Activated T-helper 1 cell treated with anti-CD3 and anti-CD28 coated beads, Interleukin-2, amount 50 U/mL, for 16 hours (primary cell): ENCODE measurements at places on chromosomes 11 and 22.

DNA sequence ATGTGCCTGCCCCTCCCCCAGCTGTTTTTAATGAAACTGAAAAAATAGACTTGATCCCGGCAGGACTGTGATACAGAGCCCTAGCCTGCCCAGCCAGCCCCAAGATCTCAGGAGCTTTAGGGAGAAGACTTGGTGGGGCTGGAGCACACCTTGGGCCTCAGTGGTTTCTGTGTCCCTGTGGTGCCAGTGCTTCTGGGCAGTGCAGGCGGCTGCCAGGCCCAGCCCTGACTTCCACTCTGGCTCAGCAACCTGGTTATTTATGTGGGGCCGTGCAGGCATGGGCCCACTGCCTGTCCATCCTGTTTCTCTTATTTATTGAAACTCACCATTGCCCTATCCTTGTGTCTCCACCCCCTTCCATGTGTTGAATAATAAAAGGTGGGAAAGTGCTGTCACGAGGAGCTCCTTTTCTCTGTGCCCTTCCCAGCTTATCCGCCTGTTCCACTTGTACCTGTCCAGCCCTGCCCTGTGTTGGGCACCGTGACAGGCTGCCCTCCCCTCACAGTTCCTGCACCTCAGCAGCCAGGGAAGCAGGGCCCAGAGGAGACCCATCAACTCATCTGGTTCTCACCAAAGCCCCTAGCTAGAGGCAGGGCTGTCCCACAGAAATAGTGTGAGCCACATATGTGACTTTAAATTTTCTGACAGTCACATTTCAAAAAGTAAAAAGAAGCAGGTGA is 20.2 kb downstream of the RELT start:
- DNase-seq, result no peak

- DNase-seq, result no peak
These were observed 54.9 kb downstream of the EXT2 start for GRCh38 chr11:44150401-44150800.

DNA sequence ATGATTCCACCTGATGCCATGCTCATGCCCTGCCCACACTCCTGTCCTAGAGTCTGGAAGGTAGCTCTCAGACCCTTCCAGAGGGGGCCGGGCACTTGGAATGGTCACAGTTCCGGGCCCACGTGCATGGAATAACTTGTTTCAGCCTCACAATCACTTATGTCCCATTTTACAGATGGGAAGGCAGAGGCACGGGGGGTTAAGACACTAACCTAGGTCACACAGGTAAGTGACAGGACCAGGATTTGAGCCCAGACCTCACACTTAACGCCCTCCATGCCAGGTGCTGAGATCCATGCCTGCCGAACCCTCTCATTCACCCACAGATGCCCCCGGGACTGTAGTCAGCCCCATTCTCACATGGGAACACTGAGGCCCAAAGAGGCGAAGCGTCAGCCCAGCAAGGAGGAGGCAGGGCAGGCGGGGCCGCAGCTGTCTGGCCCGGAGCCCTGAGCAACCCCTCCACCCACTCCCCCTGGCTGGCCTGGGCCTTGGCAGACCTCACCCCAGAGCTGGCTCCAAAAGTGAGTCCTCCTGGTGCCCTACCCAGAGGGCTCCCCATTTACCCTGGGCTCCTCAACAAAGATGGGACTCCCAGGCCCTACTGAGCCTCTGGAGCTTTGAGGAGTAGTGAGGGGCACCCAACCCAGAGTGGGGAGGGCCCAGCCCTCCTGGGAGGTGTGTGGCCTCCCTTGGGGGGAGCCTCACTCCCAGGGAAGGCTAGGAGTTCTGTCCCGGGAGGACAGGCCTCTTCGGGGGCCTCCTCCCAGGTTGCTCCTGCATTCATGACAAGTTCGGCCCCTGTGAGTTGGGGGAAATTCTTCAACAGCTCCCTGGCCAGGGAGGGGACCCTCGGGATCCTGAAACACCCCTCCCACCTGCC is 2.4 kb upstream of the ALDH3B1 start:
- DNase-seq, result no peak

- no peak for DNase-seq
These were observed 174.9 kb upstream of the C11orf87 start for GRCh38 chr11:109247071-109247470.

GRCh38 chr11:78038697-78039313 is 15.7 kb upstream of the KCTD14 start:
- no peak for DNase-seq

- no peak for DNase-seq
These were observed 14.3 kb downstream of the POLR2F start for GRCh38 chr22:37967637-37968451.

DNA sequence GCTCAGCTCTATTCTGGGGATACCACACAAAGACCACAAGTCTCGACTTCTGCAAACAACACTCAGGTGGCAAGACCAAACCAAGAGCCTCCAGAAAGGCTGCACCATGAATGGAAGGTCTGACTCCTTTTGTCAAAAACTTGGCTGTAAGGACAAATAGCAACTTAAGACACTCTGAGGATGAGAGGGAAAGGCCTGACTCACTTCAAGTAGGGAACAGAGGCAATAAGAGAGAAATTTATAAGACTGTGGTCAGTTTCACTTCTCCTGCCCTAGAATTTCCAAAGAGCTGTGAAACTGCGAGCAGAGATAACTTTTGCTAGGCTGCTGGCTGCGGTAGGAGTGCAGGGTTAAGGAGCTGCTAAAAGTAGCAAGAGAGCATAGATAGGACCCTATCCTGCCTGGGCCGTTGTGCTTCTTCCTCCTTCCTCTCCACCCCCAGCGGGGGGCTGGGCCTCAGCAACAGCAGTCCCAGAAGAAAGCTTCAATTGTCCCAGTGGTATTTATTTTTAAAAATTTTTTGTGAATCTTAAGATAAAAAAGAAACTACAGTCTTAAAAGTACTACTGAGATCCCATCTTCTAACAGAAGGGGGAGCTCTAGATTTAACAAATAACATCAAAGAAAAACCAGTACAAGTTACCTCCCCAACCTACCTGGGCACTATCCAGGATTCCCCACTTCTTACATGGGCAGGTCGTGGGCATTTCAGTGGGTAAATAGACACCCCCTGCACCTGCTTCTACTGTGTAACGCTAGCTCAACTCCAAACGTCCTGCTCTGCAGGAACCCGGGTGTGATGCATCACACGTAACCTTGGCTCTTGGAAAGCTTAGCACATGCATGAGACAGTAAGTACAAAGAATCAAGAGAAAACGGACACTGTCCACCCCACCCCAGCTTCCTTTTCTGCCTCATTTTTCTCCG is 66.4 kb downstream of the SGSM3 start:
- no peak for DNase-seq

DNA sequence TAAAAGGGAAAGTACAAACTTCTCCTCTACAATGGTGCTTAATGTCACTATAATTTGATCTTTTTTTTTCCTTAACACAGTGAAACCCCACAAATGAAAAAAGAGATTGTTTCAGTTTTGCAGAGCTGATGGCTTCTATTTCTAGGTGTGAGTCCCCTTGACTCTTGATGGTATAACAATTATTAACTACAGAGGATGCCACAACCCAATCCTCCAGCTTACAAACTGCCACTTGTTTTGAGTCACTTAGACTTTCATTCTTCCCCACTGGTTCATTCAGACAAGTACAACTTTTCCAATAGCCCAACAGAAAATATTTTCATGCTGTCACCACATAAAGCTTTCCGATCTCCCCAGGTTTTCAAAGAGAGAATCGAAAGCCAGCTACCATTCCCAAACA is 812.2 kb downstream of the LRRC4C start:
- DNase-seq, result no peak

DNA sequence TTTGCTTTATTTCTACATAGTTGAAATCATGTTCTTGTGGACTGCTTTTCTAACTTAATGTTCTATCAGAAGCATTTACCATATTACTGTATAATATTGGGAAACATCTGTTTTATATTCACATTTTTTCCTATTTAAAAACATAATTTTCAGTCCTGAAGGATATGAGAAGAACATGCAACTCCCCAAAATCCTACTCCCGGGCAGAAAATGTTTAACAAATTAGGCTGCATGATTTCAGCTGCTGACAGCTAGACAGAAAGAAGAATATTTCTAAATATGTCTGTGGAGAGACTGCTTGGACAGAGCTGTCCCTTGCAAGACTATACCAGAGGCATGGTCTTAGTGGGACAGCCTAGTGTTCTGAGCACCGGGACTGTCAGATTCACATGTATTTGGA is 15.7 kb upstream of the AMPD3 start:
- no peak for DNase-seq

DNA sequence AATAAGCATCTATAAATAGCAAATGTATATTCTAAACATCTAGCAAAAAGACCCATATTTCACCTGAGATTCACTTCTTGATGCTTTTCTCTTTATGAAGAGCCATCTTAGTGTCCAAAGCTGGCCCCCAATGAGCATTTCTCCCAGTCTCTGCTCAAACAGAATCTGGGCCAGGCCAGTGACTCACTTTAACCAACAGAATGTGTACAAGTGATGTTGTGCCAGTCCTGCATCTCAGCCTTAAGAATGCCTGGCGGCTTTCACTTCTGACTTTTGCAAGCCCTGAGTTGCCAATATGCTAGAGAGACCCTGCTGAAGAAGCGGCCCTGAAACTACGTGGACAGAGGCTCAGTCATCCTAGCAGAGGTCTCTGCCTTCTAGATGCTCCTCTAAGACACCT is 6.9 kb upstream of the COPB1 start:
- DNase-seq, result no peak

GRCh38 chr22:41383085-41383484 is 1.3 kb downstream of the TEF start:
- DNase-seq, result no peak

GRCh38 chr22:36075230-36075629 is 46.6 kb upstream of the RBFOX2 start:
- no peak for DNase-seq

DNA sequence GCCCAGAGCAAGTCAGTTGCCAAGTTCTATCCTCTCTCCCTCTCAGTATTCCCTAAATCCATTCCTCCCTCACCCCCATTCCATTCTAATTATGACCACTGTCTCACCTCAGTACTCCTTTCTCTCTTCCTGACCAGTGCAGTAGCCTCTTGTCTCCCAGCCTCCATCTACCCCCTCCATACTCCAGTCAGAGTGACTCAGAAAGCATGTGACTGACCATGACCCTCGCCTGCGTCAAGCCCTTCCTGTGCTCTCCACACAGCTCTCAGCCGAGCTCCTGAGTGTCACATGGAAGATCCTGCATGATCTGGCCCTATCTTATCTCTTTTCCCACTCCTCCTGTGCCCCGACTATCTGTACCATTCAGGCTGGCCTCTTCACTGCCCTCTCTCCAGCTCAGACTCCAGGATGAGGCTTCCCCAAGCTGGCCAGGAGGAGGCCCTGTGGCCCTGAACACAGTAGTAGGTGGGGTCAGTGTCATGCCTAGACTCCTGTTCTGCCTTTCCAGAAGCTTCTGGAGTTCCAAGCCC is 42.6 kb downstream of the NEU3 start:
- DNase-seq, result no peak

DNA sequence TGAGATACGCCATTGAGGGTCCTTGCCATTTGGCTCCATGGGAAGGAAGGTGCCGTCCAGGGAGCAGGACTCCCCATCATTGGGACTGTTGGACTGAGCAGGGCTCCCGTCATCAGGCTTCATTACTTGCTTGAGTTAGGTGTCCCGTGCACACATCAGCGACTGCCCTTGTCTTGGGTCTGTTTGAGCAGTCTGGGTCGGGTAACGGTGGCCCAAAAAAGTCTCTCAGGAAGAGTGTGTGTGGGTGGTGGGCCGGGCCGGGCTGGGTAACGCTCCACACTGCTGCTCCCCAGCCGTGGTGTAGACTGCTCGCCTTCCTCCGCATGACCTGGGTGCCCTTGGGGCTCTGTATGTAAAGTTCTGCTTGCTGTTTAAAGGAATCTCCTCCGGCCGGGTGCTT is 293.5 kb downstream of the TBC1D22A start:
- DNase-seq, result no peak
